ENCODE measurements at places on chromosomes 16 and 17.

- no peak for DNase-seq
Measured at GRCh38 chr16:1745181-1745899, 26.0 kb downstream of the NME3 start.

GRCh38 chr17:72458301-72458700 is 337.5 kb downstream of the SOX9 start:
- DNase-seq = no peak

DNA sequence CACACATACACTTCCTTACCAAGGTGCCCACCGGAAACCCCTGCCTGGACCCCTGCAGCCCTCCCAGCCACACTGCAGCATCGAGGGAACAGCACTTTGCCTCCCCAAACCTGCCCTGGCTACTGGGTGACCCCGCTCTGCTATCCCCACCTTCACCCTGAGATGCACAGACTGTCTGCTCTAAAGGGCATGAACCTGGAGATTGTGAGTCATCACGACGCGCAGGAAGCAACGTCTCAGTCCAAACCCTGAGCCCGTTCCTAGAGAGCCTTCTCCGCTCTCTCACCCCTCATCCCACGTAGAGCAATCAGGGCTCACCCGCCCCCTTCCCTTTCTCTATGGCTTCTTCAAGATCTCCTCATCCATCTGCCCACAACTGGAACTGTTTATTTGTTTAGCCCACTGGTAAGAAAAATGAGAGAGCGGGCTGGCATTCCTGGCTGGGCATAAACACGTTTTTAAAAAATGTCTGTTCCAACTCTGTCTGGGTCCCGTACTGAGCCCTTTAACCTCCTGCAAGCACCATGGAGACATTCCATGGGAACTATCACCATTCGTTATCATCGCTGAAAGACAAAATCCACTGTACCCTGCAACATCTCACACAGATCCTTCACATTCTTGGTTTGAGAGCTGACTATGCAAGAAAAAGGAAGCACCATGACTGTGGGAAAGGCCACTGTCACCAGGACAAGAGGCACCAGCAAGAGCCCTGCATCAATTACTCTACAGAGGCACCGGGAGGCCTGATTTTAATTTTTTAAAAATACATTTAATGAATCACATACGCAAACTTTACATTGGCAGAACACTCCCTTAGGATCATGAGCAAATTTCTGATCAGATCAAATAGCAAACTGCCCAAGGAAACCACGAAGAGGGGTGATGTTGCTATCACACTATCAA is 28.2 kb downstream of the ZFHX3 start:
- peak; percentile 75 for DNase-seq

- DNase-seq = no peak
Measured at GRCh38 chr16:8080817-8081216, 509.5 kb downstream of the TMEM114 start.

GRCh38 chr17:57075785-57076184 is 9.3 kb upstream of the AKAP1 start:
- no peak for DNase-seq

DNA sequence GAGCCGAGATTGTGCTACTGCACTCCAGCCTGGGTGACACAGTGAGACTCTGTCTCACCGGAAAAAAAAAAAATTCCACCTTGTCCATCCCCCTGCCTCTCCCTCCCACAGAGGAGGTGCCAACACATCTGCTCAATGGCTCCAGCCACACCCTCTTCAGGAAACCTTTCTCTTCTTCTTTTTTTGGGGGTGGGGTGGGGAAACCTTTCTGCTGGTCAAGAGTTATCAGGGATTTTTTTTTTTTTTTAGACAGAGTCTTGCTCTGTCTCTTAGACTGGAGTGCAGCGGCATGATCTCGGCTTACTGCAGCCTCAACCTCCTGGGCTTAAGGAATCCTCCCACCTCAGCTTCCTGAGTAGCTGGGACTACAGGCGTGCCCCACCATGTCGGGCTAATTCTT is 18.7 kb downstream of the TNS4 start:
- DNase-seq = no peak

DNA sequence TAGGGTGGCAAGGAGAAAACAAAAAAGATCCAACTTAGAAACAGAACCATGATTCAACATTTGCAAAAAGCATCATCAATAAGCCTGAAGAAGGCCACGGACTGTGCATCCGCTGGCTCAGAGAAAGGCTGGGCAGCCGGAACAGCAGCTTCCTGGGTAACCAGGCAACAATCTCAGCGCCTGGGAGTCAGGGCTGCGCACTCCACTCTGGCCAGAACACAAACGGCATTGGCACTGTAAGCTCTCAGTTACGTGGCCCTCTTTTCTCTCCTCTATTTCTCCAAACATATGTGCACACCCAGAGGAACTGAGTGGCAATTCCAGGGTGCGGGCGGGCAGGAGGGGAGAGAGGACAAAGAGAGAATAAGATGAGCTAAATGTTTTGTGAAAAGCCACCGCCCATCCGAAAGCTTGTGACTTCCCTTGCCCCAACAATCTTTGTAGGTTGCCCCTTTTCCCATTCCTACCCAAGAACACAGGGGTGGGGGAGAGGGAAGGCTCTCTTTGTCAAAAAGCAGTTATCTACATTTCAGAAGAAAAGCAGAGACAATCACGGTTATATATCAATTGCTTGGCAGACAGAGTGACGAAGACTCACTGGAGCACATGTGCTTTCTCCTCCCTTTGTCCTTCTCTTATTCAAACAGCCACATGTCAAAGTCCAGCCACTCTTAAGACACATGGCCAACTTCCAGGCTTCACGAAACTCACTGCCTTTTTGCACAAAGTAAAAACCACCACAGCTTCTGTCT is 6.6 kb upstream of the GHDC start:
- DNase-seq = no peak

- DNase-seq = peak; percentile 27
Measured at GRCh38 chr16:90026135-90026534, 6.9 kb upstream of the DBNDD1 start.

DNA sequence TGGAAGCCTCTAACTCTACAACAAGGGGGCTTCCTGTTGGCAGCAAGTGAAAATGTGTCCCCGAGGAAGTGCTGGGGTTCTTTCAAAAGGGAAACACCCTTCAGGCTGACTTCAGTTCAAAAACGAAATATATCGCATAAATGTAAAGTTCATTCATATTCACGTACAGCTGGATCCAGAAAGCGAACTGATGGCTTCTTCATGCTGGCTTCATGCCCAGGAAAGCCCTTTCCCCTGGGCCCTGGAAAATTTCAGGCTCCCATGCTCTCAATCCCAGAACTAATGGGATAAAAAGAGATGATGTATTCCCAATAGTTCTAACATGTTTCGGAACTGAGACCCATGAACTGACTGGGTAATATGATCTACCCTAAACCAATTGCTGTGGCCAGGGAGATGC is 104.7 kb upstream of the CDH13 start:
- no peak for DNase-seq

DNA sequence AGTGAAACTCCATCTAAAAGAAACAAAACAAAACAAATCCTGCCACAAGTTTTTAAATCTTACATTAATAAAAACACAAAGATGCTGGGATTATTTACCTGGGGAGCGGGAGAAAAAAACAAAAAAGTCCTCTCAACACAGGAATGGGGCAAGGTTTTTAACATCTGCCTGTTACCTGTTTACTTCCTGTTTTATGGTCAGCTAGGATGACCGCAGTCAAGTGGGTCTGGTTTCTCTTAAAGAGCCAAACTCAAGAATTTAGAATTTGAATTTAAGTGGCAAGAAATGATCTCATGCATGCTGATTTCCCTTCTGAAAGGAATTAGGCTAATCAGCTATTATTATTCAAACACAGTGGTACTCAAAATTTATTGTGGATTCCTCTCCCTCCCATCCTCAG is 39.7 kb upstream of the TBC1D3K start:
- DNase-seq = peak; percentile 30
